ENCODE measurements at places on chromosomes 12 and 14. TPM values are rescaled to one million over a fixed set of nuclear protein-coding genes. Genes with fewer than 3 reads are reported as not detected.

The GDF3 gene
- not detected for total RNA-seq

The AVPR1A gene
- 3.4 TPM for total RNA-seq

The WNT5B gene
- total RNA-seq = 3.0 TPM

The OR4E2 gene
- total RNA-seq = not detected

The KRT85 gene
- total RNA-seq = not detected

The SLC10A1 gene
- total RNA-seq = 0.16 TPM

The PLEKHH1 gene
- 5.3 TPM for total RNA-seq

The OLR1 gene
- 1.6 TPM for total RNA-seq

The FAR2 gene
- total RNA-seq = 10.0 TPM

The NKX2-8 gene
- total RNA-seq = not detected

The EMC9 gene
- total RNA-seq = 9.9 TPM

The CPNE8 gene
- total RNA-seq = 33.1 TPM

The LTBR gene
- total RNA-seq = 72.1 TPM

The RNASE7 gene
- not detected for total RNA-seq

The NOS1 gene
- 0.67 TPM for total RNA-seq

The TAS2R7 gene
- total RNA-seq = not detected

The MGP gene
- 287 TPM for total RNA-seq

The RFLNA gene
- total RNA-seq = 0.59 TPM

The OR6C75 gene
- not detected for total RNA-seq

The KRT86 gene
- total RNA-seq = not detected

GRCh38 chr12:104643819-104644669, 187.3 kb downstream of the CHST11 start:
- no peak for DNase-seq

GRCh38 chr12:7118881-7119280, 9.8 kb downstream of the RBP5 start:
- DNase-seq = no peak

GRCh38 chr12:9588749-9589148, 19.0 kb downstream of the KLRB1 start:
- DNase-seq = no peak

DNA sequence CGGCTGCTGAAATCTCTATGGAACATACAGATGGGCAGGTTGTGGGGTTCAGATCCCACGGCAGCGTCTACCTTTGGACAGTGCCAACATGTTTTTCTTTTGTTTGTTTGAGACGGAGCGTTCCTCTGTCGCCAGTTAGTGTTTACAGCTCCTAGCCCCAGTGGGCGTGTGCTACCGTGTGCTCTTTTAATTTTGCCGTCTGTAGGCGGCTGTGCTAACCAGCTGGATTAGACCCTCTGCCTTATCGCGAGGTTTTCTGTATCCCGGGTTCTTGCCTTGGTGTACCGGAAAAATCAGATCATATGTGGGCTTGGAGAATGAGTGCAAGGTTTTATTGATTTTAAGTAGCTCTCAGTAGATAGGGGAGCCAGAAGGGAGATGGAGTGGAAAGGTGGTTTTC, 9.8 kb upstream of the GALNT6 start:
- no peak for DNase-seq

GRCh38 chr12:79938843-79939242, 3.9 kb upstream of the PPP1R12A start:
- DNase-seq = no peak

GRCh38 chr14:31541702-31542101, 19.5 kb upstream of the NUBPL start:
- no peak for DNase-seq

DNA sequence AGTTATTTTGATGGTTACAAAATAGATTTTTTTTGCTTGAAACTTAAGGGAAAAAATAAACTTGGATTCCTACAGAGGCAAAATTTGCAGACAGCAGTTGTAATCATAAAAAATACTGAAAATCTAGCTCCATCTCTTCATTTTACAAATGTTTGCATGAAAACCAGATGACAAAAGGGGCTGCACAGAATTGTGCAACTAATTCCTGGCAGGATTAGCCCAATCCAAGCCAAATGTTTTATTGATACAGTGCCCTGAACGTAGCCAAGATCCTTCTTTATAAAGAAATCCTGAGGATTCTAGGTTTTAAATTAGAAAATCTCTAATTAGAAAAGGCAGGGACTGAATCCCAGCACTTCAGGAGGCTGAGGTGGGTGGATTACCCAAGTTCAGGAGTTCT, 356.4 kb upstream of the SEL1L start:
- DNase-seq = no peak

DNA sequence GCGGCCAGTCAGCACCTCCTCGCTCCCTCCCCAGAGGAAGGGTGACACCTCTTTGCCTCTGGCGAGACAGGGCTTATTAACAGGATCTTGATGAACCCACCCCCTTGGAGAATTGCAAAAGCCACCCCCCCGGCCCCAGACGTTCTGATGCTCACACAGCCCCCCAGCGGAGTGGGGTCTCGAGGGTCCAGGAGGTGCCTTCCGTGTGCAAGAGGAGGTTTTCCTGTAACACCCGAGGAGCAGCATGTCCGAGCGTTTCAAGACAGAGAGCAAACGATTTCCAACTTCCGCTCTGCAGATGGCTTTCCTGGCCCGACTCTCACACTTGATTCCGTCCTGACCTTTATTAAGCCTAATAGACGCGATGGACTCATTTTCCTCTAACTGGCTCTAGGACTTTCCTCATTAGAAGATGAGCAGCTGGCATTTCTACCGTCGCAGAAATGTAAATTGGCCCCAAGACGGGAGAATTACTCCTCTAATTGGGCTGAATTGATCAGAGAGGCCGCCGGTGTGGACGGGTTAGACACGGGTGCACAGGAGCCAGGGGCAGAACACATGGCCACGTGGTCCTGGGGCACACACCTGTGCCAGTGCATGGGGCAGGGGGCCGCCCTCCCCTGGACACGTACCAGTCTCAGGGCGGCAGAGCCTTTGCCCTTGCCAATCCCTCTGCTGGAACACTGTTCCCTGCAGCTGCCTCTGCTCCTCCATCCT, 84.4 kb downstream of the NOC4L start:
- DNase-seq = no peak

GRCh38 chr14:59634617-59635016, 58.0 kb upstream of the CCDC175 start:
- no peak for DNase-seq

- no peak for DNase-seq
Observed at GRCh38 chr12:123035841-123036240, 55.4 kb downstream of the ARL6IP4 start.

DNA sequence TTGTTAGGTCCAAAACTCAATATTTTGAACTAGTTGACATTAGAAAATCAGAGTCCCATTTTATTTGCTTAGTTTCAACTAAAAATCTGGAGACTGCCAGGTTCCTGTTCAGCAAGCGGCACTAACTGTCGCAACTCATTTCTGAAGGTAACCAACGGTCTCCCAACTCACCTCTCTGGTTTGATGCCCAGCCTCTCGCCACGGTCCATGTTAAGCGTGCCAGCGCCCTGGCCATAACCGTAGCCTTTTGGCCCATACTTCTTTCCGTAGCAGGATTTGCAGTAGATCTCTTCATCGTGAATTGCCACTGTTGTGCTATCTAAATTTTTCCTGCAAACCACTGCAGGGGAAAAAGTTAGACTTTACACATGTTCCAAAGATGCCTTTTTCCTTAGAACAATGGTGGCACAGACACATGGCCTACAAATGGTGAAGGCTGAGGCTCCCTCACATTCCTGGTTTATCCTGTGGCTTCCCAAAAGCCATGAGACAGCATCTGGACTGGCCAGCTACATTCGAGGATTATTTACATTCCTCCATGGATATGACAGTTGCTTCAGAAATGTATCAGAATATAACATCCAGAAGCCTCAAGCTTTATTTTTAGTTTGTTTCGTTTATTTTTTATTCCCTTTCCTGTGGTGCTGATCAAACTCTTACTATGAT, 15.7 kb downstream of the CSRP2 start:
- DNase-seq = no peak

DNA sequence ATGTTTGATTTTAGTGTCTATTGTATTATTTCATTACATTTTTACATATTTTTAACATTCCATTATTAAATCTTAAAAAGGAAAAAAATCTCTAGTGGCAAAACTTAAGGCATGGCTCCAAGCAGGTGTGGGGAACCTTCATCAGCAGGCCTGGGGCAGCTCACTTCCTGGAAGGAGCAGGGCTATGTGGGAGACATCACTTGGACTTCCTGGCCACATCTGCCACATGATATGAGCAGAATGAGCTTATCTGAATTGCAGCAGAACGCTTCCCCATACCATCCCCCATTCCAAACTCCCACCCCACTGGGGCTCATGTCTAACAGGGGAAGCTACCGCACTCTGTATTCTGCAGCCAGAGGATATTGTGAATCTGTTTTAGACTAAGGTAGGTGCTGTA, 35.0 kb upstream of the KCNA1 start:
- DNase-seq = no peak

DNA sequence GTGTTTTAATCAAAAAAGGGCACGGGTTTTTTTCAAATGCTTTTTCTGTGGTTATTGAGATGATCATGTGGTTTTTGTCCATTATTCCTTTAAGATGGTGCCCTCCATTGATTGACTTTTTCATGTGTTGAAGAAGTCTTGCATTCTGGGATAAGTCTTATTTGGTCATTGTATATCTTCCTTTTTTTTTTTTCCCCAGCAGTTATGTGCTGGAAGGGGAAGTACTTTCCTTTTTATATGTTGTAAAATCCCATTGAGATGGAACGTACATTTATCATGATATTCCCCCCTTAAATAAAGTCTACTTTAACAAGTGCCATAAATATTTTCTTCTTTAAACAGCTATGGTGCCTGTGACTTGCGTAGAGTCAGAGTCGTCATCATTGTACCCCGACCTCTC, 24.8 kb upstream of the MUCL1 start:
- DNase-seq = no peak

GRCh38 chr12:92778525-92778924, 75.7 kb downstream of the PLEKHG7 start:
- no peak for DNase-seq

GRCh38 chr12:132411457-132411856, 78.5 kb upstream of the FBRSL1 start:
- no peak for DNase-seq

DNA sequence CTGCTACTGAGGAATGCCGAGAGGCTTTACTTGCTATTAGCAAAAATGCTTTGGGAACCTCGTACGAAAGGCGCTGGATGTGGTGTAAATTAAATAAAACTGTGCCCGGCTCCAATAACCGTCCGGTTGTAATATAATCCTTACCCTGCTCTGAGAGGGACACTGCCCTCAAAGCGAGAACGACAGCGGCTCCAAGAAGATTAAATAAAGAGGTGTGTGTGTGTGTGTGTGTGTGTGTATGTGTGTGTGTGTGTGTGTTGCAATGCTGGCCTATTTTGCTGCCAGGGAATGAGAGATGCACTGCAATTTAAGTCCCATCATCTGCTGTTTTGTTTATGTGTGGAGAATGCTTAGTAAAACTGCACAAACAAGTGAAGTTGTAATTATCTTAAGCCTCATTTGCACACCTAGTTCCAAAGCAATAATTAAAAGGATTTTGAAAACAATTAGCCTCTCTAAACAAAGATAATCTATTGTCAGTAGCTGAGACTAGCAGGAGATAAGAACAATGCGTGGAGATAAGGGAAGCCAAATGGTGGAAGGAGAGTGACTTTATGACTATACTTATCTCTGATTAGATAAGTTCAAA, 1.2 kb upstream of the SIX1 start:
- no peak for DNase-seq

- DNase-seq = no peak
Observed at GRCh38 chr14:75628816-75629215, 31.9 kb downstream of the ERG28 start.

- no peak for DNase-seq
Observed at GRCh38 chr12:65189028-65189718, 19.8 kb downstream of the LEMD3 start.

DNA sequence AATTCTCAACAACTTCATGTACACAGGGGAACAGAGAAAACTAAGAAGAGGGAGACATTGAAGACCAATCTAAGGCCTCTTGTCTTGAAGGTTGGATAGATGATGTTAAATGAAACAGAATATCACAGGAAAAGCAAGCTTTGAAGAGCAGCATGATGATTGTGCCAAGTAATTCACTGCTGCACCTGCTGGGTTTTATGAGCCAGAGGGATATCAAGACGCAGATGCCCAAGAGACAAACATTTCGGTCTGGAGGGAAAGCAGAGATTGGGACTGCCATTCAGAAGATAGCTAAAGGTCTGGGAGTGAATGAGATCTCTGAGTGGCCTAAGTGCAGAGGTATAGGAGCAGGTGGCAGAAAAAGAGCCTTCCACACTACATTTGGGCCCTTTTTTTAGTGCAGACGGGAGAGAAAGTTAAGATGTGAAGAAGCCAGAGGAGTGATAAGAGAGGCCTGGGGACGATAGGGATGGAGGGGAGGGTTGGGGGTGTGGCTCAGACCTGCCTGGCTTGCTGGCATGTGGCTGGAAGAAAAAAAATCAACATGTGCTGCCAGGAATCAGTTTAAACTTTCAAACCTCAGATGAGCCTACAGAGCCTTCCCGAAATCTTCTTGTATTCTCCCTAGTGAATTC, 200.6 kb downstream of the AEBP2 start:
- DNase-seq = no peak

DNA sequence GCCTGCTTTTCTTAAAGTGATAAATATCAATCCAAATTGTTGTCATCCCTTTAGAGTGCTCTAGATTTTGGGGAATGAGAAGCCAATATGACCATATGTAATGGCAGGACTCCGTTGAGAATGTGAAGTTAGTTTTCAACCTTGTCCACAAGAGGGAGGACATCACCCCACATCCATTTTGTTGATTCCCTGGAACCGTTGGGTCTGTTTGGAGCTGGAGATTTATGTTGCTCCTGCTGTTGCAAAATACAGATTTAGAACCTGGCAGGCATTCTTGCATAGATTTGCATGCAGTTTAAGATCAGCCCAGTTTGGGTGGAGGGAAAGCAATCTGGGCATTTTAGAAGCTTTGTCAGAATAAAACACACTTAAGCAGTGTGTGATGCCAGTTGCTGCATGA, 620.1 kb downstream of the NRXN3 start:
- no peak for DNase-seq

DNA sequence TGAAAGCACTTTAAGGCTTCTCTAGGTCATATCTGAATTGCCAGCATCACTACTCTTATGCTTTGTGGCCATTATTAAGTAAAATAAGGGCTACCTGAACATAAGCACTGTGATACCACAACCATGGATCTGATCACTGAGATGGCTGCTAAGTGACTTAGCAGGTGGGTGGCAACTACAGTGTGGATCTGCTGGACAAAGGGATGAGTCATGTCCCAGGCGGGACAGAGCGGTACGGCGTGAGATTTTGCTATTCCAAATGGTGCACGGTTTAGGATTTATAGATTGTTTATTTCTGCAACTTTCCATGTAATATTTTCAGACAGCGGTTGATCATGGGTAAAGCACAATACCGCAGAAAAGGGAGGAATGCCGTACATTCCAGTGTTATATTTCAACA, 39.4 kb downstream of the MLXIP start:
- no peak for DNase-seq

- no peak for DNase-seq
Observed at GRCh38 chr14:48805315-48805714, 780.9 kb downstream of the RPS29 start.

GRCh38 chr12:101256266-101256665, 23.6 kb upstream of the UTP20 start:
- no peak for DNase-seq
